ENCODE measurements at places on chromosomes 4 and X. TPM values are rescaled to one million over a fixed set of nuclear protein-coding genes. Genes with fewer than 3 reads are reported as not detected.

The RNF175 gene
- total RNA-seq, result not detected

The SMIM9 gene
- not detected for total RNA-seq

The PCDH19 gene
- 0.06 TPM for total RNA-seq

The CYSLTR1 gene
- total RNA-seq, result not detected

The TEC gene
- 2.9 TPM for total RNA-seq

The CXCL11 gene
- total RNA-seq, result not detected

The PIR gene
- total RNA-seq, result 179 TPM

The BCORL1 gene
- 2.0 TPM for total RNA-seq

The MAP7D2 gene
- 0.23 TPM for total RNA-seq

The RTL3 gene
- not detected for total RNA-seq

The SPATA18 gene
- total RNA-seq, result 4.1 TPM

The TTC29 gene
- total RNA-seq, result not detected

The BMX gene
- total RNA-seq, result not detected

The SASH3 gene
- not detected for total RNA-seq

All from NCI-H460 (cell line).